ENCODE measurements at places on chromosomes 3 and 15.

DNA sequence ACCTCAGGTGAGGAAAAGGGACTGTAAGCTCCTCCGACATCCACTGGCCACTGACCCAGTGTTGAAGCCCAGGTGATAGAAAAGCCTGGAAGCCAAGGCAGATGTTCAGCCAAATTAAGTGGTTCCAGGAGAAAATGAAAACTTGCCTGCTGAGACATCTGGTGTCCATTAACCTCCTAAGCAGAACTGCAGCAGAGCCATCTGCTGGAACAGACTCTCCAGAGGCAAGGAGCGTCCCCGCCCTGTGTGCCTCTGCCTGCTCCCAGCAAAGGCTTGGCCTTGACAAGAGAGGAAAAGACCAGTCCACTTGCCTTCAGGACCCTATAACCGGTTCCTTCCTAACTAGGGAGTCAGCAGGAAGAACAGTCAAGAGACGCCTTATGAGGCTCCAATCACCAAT lies 48.2 kb downstream of the SRGAP3 start:
- no peak for DNase-seq

DNA sequence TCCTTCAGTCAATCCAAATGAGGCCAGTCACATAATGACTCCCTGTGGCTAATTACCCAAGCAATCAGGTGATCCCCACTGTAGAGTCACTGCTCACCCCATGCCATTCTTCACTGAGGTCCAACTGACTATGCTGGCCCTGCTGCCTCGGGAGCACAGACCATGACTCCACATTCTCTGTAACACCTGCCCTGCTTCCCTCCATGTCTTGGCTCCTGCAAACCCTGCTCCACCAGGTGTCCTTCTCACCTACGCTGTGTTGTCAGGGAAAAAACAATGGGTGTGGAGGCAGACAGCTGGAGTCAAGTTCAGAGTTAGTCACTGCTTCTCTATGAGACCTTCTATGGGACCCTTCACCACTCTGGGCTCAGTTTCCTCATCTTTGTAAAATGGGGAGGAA lies 6.1 kb upstream of the SFMBT1 start:
- DNase-seq = no peak

GRCh38 chr15:60054472-60054871 lies 50.4 kb downstream of the FOXB1 start:
- DNase-seq = no peak

DNA sequence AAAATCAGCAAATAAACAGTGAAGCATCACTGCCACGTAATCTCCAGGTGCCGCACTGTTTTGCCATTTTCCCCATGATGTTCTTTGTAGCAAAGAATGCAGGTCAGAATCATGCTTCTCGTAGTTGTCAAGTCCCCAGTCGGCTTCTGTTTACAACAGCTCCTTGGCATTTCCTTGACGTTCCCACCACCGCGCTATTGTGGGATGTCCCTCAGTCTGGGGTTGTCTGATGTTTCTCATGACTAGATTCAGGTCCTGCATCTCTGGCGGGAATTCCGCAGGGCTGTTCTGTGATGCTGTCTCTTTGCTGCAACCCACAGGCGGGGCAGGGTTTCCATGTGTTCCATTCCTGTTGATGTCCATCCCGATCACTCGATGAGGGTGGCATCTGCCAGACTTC lies 117.9 kb upstream of the SMAD3 start:
- DNase-seq = no peak

- DNase-seq = no peak
These were observed 205.7 kb upstream of the ROBO1 start for GRCh38 chr3:79973482-79973881.

- no peak for DNase-seq
These were observed 3.1 kb downstream of the AP4E1 start for GRCh38 chr15:50911621-50912020.

DNA sequence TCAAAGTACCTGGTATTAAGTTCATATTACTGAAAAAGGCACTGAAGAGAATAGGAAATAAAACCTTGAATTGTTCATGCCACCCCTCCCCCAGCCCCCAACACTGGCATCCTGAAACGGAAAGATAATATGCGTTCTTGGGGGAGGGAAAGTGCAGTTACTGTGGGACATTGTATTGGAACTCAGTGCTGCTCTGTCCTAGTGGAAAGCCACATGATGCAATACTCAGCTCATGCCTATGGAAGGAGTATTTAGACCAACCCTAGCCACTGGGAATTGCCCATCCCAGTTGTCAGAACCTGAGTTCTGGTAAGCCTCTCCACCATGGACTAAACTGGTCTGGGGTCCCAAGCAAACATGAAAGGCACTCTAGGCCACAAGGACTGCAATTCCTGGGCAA lies 680.8 kb upstream of the BCHE start:
- DNase-seq = no peak

DNA sequence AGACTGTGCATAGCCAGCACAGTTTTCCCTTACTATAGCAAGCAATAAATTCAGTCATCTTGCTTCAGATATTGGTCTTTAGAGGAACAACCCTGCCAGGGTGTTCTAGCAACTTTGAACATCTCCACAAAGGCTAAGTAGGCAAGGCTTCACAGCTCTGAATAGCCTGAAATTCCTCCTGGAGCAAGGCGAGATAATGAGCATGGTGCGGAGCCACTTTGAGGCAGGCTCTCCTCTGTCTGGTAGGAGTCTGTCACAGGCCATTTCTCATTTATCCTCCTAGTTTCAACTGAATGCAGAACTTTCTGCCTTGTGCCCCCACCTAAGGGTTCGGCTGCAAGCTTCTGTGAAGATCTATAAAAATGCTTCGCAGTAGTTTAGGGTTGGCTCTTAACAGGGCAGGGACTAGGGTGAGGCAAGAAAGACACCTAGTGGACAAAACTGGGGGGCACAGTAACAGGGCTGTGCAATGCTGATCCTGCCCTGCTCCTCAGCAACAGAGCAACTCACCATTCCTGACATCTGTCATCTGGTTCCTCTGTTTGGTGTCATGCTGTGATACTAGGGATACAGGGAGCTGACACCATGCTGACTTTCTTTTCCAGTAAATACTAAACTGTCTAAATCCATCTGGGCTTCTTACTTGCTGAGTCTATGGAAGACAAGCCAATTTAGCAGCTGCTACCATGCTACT lies 16.6 kb upstream of the EHHADH start:
- DNase-seq = no peak

- DNase-seq = no peak
These were observed 116.0 kb downstream of the LIPC start for GRCh38 chr15:58547628-58548307.

DNA sequence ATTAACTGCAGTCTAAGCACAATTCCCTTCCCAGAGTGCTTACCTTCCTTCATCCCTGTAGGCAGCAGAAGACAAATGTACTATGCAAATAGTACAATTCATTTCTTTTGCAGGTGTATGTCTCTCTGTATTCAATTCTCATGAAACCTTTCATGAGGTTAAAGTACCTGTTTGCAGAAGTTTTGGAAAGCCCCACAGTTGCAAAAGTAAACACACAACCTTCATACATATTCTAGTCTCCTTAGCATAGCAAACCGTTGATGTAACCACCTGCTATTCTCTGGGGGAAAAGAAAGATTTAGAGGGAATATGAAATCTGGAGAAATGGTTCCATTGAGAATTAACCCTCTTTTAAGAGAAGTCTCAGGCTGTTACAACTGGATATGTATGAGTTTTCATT lies 200.3 kb upstream of the SUCLG2 start:
- DNase-seq = no peak

DNA sequence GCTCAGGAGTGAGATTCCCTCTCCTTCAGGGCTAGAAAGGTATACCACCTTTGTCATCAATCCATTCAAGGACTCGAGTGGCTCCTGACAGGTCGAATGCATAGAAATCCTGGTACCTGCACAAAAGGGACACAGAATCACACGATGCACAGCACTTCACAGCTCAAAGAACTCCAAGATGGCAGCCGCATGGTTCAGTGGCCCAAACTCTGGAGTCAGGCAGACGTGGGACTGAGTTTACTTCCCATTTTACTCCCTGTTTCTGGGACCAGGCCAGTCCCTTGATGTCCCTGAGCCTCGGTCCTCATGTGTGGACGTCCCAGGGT lies 536 bp downstream of the WDR73 start:
- no peak for DNase-seq

- DNase-seq = no peak
These were observed 21.6 kb upstream of the PLXNA1 start for GRCh38 chr3:126961191-126961790.

- no peak for DNase-seq
These were observed 9.0 kb downstream of the FANCD2OS start for GRCh38 chr3:10099041-10099440.

DNA sequence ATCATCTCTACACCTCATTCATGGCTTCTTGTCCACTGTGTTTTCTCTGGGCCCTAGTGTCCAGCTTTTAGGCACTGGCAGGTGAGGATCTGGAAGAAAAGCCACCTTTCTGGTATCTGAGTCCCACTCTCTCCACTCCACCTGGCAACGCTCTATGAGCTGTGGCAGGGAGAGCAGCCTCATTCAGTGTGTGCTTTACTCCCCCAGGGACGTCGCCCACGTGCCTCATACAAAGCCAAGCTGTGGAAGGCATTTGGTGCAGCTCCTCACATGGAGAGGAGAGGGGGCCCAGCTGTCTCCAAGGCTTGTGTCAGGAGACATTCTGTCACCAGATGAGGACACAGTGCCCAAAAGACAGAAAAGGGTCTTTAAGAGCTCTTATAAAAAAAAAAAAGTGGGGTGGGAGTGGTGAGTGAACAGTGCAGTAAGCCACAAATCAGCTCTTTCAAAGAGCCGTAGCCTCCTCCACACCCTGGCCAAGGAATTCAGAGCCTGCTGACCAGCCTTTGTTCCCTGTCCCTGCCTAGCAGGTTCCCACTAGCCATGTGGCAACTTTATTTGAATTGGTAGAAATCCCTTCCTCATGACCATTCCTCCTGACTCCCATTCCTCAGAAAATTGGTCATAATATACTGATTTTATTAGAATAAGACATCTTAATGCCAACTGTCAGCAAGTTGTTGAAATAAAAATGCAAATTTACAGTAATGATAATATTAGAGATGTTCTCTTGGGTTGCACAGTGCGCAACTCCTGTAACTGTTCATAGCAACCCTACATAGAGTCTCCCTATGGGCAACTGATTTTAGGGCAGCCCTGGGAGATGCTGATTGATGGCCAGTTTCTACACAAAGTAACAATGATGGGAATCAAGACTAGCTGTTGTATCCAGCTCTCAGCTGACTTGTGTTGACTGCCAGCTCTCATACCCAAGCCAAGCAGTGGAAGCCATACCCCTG lies 29.5 kb downstream of the GALNT15 start:
- DNase-seq = no peak

- no peak for DNase-seq
These were observed 1.1 kb downstream of the RCCD1 start for GRCh38 chr15:90955624-90956273.

GRCh38 chr3:137796993-137797392 lies 32.9 kb downstream of the SOX14 start:
- DNase-seq = no peak

DNA sequence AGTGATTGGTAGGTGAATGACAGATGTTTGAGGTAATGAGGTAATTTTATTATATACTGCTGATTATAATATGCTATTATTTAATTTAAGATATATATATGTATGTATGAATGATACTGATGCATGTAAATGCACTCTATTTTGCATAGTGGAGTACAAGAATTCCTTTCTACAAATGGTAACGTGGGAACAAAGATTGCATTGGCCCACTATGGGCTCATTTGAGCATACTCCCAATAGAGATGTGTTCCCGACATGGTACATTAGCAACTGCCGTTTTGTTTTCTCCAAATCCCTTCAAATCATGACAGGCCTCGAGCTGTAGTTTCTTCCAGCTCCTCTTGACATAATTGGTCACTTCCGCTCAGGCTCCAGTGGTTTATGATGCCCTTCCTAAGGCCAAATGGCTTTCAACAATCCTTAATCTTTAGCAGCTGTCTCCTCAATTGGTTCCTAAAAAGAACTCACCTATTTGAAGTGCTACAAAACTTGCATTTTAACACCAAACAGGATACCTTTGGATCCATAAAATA lies 266.1 kb downstream of the ADAMTSL3 start:
- no peak for DNase-seq

DNA sequence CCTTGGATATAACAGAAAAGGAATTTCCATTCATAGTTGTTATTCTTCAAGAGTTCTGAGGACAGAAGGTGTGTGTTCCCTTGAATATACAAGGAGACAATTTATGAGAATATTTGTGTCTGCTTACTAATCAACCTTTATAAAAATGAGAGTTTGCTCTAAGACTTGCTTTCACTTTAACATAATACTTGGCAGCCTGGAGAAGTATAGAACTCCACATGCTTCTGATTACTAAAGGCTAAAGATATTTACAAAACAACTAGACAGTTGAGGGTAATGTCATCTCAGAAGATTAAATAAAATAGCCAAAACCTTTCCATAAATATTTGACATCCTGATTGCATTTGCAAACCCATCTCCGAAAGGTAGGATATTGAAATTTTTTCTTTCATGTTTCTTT lies 727.1 kb upstream of the NAALADL2 start:
- DNase-seq = no peak

Data from occipital lobe (tissue), 3 donors.